Activated CD4-positive, alpha-beta T cell treated with anti-CD3 and anti-CD28 coated beads, Interleukin-2, amount 50 U/mL, for 16 hours (primary cell): ENCODE measurements at places on chromosomes 7 and 10.

DNA sequence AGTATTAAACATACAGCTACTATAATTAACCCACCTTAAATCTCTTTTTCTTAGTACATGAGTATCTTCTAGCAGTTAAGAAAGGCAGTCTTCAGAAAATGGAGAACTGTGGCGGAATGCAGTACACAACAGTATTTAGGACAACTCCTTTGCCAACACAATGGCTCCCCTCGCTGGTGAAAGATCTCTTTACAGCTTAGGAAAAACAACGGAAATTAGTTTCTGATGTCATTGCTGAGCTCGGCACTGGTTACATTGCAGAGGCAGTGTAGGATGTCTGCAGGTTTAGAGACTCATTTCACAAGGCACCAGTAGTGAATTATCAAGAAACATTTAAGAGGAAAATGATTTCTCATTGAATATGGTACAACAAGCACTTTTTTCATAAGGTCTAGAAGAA, 43.4 kb downstream of the GLRX3 start:
- DNase-seq = peak; percentile 64

GRCh38 chr7:17661982-17662585, 278.2 kb downstream of the SNX13 start:
- DNase-seq = no peak

DNA sequence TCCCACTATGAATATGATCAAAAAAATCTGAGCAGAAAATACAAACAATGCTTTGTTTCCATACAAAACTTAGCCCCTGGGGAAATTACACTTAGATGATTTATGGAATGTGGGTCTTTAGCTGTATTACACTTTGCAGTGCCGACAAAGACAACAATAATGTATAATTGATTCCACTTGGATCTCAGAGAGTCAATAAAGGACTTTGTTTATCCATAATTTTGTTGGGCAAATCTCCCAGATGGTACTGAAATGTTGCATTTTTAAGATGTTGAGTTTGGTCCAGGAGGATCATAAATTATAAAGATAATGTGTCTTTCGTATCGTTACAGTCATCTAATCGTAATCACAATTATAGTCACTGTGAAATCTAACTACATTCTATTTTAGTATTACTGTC, 66.9 kb upstream of the DOCK1 start:
- no peak for DNase-seq

- DNase-seq = no peak
Observed at GRCh38 chr10:98326621-98327027, 58.6 kb upstream of the LOXL4 start.

GRCh38 chr10:133401981-133402725, 8.2 kb downstream of the MTG1 start:
- no peak for DNase-seq

DNA sequence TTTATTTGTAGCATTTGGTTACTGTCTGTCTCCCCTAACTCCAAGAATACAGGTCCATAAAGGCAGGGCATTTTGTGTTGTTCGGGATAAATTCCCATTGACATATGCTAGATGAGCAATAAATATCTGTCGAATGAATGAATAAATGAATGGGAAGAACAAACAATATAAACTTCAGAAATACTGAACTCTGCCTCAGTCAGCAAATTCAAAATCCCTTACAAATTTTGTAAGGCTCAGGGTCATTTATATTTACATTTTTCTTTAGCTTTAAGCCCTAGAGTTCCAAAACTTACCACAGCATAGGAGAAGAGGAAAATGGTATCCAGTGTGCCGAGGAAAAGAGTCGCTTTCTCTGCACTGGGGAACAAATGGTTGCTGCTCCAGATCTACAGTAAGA, 29.0 kb downstream of the SLC37A3 start:
- no peak for DNase-seq

- DNase-seq = no peak
Observed at GRCh38 chr10:51800121-51800520, 100.7 kb upstream of the CSTF2T start.
